ENCODE measurements at places on chromosomes 7 and 10.

DNA sequence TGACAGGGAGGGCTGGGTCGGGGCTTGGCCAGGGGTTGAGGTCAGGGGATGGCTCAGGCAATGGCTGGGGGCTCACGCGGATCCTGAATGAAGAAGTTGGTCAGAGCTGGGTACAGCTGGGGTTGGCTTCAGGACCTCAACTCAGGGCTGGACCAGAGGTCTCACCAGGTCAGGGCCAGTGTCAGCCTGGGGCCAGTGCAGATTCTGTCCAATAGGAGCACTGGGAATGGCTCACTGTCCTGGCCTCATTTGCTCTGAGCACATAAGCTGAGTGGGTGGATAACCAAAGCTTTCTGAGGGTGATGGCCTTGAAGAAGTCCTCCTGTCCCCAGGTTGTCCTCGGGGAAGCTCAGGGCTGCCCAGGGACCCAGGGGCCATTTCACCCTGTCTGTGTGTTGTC is 54.9 kb upstream of the PCBD1 start:
- DNase-seq: no peak

GRCh38 chr7:117873310-117874190 is at the start of gene CTTNBP2:
Gene CTTNBP2, minus strand, starts transcription at chr7:117873441. Its CDS starts 26 bp downstream, at chr7:117873415.
- DNase-seq: peak; percentile 44

DNA sequence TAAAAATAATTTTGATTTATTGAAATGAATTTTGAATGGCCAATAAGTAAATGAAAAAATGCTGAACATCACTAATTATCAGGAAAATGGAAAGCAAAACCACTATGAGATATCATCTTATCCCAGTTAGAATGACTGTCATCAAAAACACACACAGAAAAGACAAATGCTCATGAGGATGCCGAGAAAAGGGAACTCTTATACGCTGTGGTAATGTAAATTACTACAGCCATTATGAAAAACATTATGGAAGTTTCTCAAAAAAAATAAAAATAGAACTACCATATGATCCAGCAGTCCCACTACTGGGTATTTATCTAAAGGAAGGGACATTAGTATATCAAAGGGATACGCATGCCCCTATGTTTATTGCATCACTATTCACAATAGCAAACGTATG is 15.8 kb downstream of the SCIN start:
- DNase-seq: no peak

DNA sequence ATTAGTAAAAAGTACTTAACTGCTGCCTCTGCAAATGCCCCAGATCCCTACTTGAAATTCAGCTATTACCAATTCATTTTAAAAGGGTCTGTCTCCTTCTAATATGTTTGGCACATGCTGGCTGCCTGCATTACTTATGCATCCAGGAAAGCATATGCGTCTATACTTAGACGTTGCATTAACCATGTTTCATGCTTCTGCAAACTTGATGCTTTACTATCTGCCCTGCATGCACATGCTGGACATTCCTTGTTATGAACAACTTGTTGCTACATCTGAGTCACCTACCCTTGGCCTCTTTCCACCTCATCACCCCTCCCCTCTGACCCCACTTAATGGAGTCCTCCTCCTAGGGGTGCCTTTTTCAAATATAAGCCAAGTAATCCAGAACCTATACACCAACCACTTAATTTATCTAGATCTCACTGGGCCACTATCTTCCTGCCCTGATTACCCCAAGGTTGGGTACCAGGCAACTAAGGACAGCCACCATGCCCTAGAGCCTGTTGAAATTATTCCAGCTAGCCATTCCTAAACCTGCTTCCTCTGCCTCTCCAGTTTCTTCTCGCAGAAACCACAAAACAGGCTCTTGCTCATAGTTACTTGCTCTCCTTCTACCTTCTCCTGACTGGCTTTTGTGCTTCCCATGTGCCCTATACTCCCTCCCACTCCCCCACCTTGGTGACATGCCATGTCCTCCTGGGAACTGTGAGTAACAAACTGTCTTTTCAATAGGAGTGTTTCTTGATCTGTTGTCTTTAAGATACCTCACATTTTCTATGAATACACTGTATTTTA is 1187.9 kb downstream of the REEP3 start:
- no peak for DNase-seq

DNA sequence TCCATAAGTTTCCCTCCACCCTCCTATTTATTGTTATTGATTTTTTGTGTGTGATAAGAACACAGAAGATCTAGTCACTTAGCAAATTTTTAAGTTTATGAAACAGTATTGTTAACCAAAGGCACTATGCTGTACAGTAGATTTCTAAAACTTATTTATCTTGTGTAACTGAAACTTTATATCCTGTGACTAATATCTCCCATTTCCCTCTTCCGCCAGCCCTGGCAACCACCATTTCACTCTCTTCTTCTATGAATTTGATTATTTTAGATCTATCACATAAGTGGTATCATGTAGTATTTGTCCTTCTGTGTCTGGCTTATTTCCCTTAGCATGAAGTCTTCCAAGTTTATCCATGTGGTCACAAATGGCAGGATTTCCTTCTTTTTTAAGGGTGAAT is 144.3 kb upstream of the INHBA start:
- DNase-seq: no peak

- no peak for DNase-seq
Measured at GRCh38 chr7:56287429-56288138, 171.4 kb upstream of the NUPR2 start.

GRCh38 chr7:107850216-107850615 is 40.8 kb upstream of the DLD start:
- no peak for DNase-seq

- DNase-seq: peak; percentile 80
Measured at GRCh38 chr7:18212758-18213157, 185.1 kb upstream of the PRPS1L1 start.

- DNase-seq: peak; percentile 25
Measured at GRCh38 chr7:114104035-114104434, 185.2 kb upstream of the PPP1R3A start.

DNA sequence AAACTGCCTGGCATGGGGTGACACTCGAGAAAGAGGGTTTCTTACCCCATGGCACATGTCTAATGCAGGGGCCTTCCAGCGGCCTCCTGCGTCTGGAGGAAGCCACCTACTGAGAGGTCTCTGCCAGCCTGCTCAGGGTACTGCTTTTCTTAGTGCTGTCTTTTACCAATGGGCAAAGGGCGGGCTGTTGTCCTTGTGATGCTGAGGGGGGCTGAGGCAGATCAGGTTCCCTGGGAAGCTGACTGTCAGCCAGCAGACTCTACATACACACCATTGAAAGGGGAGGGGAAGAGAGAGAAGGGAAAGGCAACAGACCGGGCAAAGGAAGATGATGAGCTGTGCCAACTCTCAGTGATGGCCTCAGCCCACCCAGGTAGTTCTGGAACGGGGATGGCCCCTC is 48.7 kb downstream of the COL13A1 start:
- no peak for DNase-seq

GRCh38 chr10:102235598-102235920 is 5.8 kb downstream of the PITX3 start:
- DNase-seq: no peak

DNA sequence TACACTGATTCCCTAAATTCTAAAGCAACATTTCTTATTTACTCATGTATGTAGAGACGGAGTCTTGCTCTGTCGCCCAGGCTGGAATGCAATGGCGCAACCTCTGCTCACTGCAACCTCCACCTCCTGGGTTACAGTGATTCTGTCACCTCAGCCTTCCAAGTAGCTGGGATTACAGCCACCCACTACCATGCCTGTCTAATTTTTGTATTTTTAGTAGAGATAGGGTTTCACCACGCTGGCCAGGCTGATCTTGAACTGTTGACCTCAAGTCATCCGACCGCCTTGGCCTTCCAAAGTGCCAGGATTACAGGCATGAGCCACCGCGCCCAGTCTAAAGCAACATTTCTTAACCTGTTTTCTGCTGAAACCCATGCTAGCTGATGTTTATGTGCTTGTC is 227.6 kb upstream of the PLXDC2 start:
- DNase-seq: no peak

DNA sequence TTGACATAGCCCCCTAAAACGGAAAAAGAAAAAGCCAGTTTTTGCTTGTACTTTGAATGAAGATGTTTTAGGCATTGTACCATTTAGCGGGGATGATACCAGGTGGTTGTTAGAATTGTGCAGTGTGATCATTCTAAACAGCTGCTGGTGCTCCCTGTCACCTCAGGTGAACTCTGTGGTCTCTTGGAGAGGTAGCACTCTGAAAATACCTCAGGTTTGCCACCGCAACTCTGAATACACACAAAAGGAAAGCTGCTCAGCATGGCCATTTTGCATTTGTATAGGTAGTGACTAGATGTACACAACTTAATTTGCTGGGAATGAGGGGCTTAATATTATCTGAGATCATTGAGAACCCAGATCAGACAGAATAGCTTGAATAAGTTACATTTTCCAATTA is 52.6 kb downstream of the PLEKHA8 start:
- no peak for DNase-seq

DNA sequence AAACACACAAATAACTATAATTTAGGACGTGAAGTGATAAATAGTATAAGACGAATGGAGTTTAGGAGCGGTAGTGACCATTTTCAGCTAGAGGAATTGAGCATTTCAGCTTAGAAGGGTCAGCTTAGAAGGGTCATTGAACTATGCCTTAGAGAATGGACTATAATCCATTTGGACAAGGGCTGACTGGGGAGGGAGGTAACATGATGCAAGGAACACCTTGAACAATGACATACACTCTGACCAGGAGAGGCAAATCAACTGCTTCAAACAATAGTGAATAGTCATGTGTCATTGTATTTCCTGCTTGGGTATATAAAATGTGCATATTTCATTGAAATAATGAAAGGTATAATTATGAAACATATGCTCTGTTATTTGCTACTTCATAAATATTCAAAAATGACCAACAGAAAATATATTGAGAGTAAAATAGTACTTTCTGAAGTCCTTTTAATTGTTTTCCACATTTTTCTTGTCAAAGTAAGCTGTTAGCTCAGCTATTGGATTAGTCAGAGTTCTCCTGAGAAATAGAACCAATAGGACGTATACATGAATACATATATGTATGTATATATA is 40.5 kb upstream of the WASL start:
- no peak for DNase-seq

GRCh38 chr7:116142850-116143249 is 67.5 kb upstream of the TES start:
- no peak for DNase-seq

- peak; percentile 8 for DNase-seq
Measured at GRCh38 chr10:12252882-12253546, 57.0 kb downstream of the CDC123 start.

DNA sequence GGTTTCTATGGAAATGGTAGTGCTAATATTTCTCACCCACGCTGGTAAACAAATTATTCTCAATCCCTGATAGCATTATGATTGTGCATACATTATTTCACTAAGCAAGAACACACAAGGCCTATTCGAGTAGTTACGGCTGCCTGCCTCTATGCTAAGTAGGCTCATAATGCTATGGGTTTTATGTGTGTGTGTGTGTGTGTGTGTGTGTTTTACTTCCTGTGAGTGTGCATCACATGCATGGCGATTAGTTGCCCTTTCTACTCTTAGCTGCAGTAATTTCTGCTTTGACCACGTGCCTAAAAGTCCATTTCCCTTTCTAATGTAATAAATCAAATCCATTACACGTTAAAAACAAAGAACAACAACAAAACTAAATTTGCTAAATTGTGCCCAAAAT is 117.0 kb downstream of the CHCHD3 start:
- no peak for DNase-seq

- peak; percentile 99 for DNase-seq
Measured at GRCh38 chr10:90179696-90180407, 478.5 kb downstream of the KIF20B start.

- no peak for DNase-seq
Measured at GRCh38 chr10:58517491-58518355, 5.1 kb downstream of the BICC1 start.

GRCh38 chr7:32043688-32044087 is 26.5 kb downstream of the PDE1C start:
- DNase-seq: no peak

DNA sequence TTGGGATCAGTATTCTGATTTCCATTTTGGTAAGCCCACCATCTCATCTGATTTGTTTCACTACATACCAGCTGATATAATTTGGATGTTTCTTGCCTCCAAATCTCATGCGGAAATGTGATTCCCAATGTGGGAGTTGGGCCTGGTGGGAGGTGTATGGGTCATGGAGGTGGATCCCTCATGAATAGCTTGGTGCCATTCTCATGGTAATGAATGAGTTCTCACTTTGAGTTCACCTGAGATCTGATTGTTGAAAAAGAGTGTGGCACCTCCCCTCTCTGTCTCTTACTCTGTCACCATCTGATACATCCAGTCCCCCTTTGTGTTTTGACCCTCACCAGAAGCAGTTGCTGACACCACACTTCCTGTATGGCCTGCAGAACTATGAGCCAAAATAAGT is 347.3 kb downstream of the ARL4A start:
- no peak for DNase-seq

GRCh38 chr10:30456266-30456665 is 22.3 kb downstream of the MAP3K8 start:
- no peak for DNase-seq

GRCh38 chr7:153939177-153939576 is 113.0 kb upstream of the DPP6 start:
- DNase-seq: no peak

- no peak for DNase-seq
Measured at GRCh38 chr10:103564776-103565520, 71.4 kb downstream of the NEURL1 start.

GRCh38 chr10:11898372-11899066 is 75.4 kb downstream of the PROSER2 start:
- DNase-seq: no peak

DNA sequence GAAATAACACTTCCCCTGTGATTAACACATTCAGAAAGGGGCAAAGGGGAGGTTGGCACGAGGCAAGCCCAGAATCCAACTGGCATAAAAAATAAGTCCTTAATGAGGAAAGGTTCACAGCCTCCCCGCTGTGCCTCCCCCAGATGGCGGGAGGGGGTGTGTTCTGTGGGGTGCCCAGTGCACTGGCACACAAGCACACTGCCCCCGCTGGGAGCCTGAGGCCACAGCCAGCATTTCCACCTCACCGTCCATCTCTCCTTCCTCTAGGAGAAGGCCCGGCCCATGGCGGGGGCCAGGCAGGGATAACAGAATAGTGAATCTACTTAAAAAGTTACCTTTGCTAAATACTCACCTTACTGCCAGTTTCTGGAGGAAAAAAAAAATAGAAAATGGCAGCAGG is 43.2 kb downstream of the PRKAG2 start:
- DNase-seq: no peak

- DNase-seq: peak; percentile 66
Measured at GRCh38 chr7:28272461-28272877, 91.9 kb upstream of the JAZF1 start.
